Suppressor macrophage treated with lipopolysaccharide for 4 hours (primary cell): ENCODE measurements at places on chromosomes 13 and 19.

DNA sequence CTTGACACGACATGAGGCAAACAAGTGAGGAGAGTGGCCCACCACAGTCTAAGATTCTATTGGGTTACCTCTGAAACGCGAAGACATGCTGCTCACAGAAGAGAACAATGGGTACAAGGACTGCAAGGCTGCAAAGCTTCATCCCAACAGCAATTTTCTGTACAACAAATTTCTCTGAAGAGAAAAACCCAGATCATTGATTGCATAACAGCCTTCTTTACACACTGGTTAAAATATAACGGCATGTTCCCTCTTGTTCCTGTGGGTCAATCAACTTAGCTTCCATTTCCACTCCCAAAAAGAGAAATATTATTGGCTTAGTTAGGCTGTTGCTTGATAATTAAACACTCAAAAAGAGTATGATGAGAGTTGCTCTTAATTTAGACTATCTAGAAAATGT is at the start of gene CPB2:
TSS of gene CPB2 (minus strand) at position 166 of the 400 bp plus-strand sequence. CDS start at position 142, 24 bp downstream.
- DNase-seq, result no peak

GRCh38 chr19:38320969-38321339 is 1.3 kb downstream of the KCNK6 start:
- no peak for DNase-seq

DNA sequence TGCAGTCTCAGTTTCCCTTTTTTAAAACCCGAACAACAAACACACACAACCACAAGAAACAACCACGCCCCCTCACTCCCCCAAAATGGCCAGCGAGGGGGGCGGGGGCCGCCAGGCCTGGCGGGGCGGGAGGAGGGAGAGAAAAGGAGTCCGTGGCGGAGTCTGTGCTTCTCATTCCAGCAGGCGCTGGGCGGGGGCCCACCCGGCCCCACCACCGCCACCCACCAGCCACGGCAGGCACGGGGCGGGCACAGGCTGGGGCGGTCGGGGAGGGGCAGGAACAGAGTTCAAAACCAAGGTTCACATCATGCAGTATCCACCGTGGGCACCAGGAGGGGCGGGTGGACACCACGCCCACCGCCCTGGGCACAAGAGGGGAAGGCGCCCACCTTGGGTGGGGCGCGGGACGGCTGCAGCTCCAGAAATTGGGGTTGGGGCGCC is 12.9 kb downstream of the DPF1 start:
- DNase-seq, result no peak

DNA sequence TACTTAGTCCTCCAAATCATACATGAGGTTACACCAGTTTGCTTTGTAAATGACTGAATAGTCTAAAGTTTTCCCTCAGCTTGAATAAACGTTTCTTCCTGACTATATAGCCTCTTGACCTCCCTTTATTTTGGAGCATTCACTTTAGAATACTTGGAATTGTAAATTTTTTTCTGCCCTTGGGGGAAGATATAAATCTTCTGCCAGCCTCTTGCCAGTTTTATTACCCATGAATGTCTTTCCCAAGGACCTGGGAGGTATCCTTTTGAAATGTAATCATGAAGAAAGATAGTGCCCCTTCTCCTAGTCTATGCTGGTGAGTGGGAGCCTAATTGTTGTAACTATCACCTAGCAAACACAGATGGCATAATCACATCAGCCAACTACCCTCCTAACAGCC is 2033.9 kb upstream of the PCDH20 start:
- DNase-seq, result no peak

DNA sequence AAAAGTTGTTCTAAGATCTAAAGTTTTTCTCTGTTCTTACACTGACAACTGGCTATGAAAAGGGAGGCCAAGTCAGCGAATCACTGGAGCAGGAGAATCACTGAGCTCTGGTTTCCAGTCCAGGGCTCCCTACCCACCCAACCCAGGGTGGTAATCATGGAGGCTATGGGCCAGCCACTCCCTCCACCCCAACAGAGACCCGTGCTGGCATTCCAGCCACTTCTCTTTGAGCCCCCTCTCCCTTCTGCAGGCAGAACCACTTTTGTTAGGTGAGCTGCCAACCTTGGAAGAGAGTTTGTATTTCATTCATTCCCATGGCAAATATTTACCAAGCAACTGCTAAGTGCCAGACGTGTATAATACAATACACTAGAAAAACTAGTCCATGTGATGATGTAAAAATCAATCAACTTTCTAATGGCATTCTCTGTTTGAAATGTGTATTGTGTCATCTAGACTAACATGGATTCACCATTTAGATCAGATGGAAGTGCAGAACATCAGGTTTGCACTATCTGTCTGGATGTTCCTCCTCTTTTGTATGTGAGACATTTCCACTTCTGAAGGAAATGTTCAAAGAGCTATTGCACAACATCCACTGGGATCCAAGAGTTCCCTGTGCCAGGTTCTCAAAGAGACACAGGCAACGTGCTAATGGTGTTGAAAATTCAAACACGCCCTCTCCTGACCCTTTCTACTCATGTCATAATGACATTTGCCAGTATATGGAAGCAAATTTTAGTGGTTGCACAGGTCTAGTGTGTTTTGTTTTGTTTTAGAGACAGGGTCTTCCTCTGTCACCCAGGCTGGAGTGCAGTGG is 5.3 kb downstream of the MLNR start:
- DNase-seq, result peak; percentile 45

DNA sequence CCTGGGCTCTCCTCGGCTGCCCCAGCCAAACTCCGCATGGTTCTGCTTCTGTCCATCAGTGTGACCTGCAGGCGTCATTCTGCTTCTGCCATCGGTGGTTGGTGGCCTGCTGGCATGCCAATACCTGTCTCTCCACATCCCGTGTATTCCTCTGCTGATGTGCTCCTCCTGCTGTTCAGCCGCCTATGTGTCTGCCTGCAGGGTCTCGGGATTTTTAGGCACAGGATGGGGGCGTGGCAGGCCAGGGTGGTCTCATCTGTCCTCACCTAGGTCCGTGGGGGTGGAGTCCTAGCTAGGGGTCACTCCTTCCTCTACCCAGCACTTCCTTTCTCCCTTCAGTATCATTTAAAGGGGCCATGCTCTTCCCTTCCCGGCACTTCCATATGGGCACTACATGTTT is 33.0 kb upstream of the SGCG start:
- no peak for DNase-seq

DNA sequence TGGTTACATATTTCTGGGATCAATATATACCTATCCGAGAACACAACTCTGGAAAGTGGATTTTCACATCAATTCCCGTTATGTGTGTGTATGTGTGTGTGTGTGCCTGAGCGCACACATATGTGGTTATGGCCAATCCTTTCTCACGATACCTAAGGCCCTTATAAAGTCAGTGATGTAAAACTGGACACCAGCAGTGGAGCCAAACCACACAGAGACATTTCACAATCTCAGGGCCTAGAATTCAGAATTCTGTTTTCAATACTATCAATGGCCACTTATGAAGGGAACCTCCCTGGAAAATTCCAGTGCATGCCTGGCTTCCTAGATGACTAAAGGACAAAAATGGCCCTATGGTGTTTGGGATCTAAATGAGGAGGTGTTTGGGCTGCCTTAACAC is 187.3 kb upstream of the UBL3 start:
- DNase-seq, result no peak
